Memory B cell (primary cell): ENCODE measurements at places on chromosomes 2 and 18.

DNA sequence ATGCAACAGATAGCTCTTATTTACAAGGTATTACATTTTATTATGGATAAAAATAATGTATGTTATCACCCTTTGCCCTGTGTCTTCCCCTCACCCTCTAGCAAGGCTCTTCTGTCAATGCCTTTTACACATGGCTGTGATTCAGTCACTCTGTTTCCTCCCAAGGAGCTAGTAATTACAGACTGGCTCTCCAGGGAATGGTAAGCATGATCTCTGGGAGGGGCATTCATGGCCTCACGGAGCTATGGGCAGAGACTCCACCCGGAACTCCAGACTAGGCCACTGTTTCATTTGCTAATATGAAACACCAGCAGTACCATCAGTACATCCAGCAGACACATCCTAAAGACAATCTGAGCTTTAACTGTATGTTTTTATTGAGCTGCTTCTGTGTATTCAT is 410.9 kb upstream of the CYRIA start:
- no peak for DNase-seq

DNA sequence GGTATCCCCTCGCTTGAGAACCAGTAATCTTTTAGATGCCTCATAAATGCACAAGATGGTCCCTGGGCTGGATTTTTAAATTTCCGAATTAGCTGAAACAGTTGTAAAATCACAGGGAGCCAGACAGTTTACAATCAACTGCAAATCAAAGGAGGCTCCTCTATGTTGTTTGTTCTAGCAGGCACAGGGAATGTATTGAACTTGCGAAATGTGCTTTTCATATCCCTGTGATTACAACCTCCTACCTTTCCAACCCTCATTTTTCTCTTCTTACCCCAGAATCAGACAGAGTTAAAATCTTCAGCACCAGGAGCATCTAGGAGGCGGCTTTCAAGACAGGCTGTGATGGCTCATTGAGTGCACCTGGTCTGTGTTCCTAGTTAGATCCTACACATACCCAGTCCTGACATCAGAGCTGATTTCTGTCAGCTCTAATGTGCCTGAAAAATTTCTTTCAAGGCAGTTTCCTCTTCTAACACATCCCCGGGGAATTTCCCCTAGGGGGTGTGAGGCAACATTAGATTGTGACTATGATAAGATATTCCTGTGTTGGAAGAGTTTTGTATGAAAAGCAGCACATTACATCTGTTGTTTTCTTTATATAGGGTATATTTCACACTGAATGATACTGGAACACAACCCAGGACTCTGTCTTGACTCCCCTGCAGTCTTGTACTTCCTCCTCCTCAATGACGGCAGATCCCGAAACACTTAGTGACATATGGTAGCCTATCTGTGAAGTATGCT is 17.9 kb upstream of the CAVIN2 start:
- no peak for DNase-seq

GRCh38 chr2:149739883-149740265 is 152.3 kb upstream of the MMADHC start:
- no peak for DNase-seq

DNA sequence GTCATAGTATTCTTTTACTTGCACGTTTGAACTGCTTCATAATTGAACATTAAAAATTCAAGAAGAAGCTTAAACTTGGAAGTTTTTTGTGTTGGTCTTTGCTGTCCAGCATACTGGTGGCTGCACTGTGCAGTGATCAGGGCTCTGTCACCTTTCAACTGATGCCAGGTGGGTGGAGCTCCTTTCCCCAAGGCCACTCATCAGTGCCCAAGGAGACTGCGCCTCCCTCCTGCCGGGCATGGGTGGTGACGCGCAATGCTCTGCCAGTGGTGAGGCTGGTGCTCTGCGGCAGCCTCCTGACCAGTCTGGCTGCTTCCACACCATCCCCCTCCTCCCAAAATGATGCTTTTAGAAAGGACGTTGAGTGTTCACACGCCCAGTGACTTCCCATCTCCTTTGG is 16.0 kb upstream of the LDLRAD4 start:
- no peak for DNase-seq

DNA sequence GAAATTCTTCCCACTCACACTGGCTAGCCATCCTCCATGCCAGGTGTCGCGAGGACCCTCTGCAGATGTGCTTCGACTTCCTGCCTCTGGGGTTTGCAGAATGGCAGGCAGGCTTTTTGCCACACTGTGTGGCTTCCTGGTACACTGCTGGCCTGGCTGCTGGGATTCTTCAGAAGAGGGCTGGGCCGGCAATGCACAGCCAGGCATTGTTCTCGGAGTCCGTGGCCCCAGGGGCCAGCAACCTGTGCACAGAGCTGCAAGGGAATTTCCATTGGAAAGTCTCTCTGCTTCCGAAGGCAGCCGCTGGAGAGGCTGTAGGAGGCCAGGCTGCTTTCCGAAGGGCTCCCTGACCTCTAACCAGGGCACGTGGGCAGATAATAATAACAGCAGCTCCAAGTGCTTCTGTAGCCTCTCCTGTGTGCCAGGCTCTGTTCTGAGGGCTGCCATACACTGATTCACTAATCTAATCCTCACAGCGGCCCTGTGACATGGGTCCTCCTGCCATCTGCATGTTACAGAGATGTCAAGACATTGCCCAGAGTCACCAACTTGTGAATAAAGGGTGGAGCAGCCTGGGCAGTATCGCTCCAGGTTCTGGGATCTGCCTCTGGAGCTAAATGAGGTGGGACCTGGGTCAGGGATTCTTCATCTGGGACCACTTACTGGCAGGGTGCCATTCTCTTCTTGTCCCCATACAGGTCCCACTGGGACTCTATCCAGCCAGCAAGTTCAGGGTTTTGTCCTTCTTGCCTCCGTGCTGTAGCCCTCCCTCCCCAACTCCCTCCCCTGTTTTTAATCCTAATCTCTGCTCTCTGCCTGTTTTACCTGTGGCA is 5.0 kb downstream of the LDLRAD4 start:
- no peak for DNase-seq

- no peak for DNase-seq
Measured at GRCh38 chr2:86617153-86617552, 6.5 kb downstream of the RNF103 start.

- DNase-seq = no peak
Measured at GRCh38 chr18:44871771-44872170, 191.1 kb downstream of the SETBP1 start.

DNA sequence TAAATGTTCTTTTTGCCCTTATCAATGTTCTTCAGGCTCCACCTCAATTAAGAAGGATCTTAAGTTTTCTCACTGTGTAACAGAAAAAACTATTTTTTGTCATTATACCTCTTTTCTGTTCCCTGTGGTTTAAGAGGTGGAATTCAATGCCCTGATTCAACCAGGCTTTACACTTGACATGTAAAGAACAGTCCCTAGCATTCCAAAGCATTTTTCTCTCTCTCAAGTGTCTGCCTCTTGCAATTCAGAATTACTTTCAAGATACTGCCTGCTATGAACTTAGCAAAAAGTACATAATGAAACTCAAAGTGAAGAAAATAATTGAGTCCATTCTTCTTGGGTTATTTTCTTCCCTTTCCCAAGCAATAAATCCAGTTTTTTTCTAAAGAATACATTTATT is 160.6 kb upstream of the NOL4 start:
- DNase-seq = no peak

GRCh38 chr2:126707191-126707590 is 51.2 kb downstream of the GYPC start:
- DNase-seq = no peak

DNA sequence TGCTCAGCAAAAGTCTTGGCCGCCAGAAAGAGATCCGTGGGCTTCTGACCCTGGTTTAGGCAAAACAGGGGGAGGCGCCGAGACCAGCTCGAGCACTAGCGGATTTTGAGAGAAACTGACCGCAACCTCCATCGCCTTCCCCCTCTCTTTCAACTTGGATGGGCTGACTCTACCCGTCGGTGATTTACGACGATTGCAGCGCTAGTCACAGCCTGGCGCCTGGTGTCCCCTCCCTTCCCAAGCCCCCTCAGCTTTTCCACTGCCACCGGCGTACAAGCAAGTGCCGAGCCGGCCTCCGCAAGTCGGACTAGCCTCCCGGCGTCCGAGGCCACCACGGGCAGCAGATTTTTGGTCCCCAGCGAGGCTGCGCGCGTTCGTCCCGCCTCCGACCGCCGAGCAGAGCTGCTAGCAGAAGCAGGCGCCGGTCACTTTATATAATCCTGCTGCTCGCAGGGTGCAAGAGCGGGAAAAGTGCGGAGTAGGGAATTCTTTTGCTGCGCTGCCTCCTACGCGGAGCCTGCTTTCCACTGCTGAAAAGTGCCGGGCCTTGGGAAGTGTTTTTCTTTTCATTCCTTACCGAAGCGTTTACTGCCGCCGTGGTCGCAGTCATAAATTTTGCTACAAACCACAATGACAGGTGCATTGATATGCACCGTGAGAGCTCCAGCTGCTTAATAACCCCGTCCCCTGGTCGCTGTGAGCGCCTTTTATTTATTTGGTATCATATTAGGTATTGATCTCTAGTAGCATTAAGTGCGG is 7.7 kb downstream of the HOXD3 start:
- no peak for DNase-seq

- no peak for DNase-seq
Measured at GRCh38 chr2:85914922-85915321, 26.1 kb upstream of the ST3GAL5 start.

DNA sequence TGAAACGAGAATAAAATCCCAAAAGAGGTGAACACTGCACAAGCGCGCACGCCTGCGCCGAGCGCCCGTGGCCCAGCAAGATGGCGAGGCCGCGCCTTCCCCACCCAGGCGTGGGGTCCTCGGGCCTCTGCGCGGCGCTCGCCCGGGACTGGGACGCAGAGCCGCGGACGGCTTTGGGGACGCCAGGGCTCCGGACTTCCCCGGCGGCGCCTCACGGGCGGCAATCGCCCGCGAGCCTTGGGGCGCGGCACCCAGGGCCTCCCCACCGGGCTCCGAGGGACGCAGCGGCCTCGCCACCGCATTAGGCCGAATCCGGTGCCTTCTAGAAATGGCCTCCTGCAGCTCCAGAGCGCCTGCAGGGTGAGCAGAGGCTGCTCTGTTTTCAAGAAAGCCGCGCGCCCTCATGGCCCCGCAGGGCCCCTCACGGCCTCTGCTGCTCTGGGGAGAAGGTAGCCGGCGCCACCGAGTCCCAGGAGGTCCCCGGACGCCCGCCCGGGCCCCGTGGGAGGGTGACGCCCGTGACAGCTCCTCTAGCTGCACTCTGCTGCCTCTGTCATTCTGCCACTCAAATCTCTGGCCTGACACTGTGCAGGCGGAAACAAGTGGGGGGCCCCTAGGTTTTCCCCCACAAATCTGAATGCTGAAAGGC is 35.9 kb upstream of the POMC start:
- DNase-seq = peak; percentile 58

DNA sequence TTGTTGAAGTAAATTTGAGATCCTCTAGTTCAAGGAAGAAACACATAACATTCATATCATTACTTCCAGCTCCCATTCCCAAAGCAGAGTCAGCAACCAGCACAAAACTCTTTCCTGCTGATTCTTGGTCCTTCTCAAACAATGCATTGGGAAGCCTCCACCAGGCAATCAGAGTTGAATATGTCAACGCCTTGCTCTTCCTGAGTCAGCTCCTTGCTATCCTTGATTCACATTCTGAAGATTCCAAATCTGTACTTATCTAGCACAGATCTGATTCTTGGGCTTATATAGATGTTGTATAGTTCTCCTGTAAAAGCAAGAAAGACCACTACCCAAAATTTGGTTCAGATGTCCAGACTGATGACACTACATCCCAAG is 29.6 kb downstream of the CFAP210 start:
- DNase-seq = no peak

- DNase-seq = no peak
Measured at GRCh38 chr2:140308706-140309105, 1528.5 kb upstream of the NXPH2 start.

DNA sequence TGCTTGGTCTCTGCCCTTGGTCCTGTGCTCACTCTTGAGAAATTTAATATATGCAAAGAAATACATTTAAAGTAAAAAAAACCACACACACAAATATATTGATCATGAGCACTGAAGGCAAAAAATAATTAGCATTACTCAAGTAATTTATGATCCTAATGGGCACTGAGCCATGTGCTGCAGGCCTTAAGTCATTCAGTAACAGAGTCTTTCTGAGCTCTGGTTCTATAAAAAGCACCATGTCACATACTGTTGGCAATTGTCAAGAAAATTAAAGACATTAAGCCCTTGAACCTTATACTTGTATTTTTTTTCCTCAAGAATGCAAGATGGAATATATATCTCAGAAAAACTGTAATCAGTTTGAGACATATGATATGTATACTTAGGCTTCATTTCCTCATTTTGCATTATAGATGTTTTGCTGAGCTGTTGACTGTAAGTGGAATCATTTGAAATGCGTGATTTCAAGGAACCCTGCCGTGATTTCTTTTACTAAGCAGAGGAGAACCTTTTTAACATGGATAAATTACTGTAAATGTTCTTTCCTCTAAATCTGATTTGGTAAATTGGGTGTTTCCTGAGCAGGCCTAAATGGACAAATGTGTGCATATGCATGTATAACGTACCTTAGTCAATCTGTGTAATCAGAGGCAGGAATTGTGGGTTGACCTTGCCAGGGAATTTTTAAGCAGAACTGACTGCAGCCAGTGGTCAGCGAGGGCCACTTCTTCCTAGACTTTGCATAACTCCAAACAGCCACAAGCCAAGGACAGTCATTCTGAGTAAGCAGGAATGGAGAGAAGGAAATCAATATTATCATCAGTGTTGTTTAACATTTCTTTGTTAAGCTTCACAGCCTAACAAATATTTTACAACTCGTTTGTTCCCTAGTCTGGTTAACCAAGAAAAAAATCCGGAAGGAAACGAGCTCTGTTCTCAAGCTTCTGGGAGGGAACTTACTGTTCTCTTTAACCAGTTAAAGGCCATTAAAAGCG is 191.5 kb upstream of the ATP5MC3 start:
- DNase-seq = no peak

GRCh38 chr18:27094621-27095020 is 90.5 kb downstream of the CHST9 start:
- DNase-seq = no peak

DNA sequence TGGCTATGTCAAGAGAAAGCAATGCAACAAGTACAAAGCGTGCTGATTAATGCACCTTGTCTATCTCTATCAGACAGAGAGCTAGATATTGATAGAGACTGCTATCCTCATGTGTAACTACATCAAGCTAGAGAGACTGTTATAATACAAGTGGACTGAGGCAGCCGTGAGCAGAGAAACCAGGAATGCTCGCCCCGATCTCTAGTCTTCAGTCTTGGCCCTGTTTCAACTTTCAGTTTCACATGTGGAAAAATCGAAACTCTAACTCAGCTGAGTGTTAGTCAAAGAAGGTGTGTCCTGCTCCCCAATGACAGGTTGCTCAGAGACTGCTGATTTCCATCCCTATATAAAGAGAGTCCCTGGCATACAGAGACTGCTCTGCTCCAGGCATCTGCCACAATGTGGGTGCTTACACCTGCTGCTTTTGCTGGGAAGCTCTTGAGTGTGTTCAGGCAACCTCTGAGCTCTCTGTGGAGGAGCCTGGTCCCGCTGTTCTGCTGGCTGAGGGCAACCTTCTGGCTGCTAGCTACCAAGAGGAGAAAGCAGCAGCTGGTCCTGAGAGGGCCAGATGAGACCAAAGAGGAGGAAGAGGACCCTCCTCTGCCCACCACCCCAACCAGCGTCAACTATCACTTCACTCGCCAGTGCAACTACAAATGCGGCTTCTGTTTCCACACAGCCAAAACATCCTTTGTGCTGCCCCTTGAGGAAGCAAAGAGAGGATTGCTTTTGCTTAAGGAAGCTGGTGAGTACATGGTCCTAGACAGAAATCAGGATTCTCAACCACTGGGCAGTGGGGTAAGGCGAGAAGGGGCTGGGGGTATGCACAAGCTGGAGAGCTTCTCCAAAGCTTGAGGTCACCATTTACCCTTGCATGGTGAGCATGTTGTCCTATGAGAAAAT is at the start of gene RSAD2:
TSS of gene RSAD2 (plus strand) at position 376 of the 903 bp plus-strand sequence. CDS start at position 400, 24 bp downstream.
- peak; percentile 18 for DNase-seq

GRCh38 chr2:1477196-1478040 is 64.2 kb downstream of the TPO start:
- DNase-seq = no peak
